ENCODE measurements at places on chromosomes 7 and 10. TPM values are rescaled to one million over a fixed set of nuclear protein-coding genes. Genes with fewer than 3 reads are reported as not detected.

The TMEM184A gene
- total RNA-seq = not detected

- DNase-seq = no peak
Observed at GRCh38 chr10:35083242-35083641, 6.9 kb downstream of the CUL2 start.

GRCh38 chr10:87503401-87503800 is 1.3 kb upstream of the MINPP1 start:
- DNase-seq = no peak

DNA sequence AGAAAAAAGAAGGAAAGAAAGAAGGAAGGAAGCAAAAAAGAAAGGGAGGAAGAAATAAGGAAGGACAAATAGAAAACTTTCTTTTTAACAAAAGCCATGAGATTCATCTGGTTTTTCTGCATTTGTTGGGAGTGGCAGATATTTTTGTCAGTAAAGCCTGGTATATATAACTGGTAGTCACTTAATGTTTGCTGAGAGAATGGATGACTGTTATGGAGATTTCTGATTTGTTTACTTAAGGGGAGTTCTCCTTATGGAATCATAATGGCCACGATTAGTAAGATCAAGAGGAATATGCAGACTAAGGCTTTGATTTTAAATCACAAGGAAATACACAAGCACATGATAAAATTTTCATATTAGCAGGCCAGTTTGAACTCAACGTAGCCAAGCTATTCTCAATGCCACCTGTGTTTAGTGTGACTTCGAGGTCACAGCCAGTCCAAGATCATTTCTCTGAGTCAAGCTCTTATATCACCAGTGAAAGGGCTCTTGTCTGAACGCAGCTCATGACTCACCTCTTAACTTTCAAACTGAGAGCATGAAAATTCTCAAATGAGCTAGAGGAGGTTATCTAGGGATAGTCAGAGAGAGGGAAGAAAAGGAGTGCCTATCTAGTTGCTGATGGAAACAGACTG is 445.1 kb upstream of the ZMIZ1 start:
- DNase-seq = no peak

Data from activated CD4-positive, alpha-beta T cell treated with anti-CD3 and anti-CD28 coated beads, Interleukin-2, amount 10 ng/mL, durations not matched to agents 24 days and 14 days (primary cell).